Calu3 (cell line): ENCODE measurements at places on chromosomes 5 and 9.

DNA sequence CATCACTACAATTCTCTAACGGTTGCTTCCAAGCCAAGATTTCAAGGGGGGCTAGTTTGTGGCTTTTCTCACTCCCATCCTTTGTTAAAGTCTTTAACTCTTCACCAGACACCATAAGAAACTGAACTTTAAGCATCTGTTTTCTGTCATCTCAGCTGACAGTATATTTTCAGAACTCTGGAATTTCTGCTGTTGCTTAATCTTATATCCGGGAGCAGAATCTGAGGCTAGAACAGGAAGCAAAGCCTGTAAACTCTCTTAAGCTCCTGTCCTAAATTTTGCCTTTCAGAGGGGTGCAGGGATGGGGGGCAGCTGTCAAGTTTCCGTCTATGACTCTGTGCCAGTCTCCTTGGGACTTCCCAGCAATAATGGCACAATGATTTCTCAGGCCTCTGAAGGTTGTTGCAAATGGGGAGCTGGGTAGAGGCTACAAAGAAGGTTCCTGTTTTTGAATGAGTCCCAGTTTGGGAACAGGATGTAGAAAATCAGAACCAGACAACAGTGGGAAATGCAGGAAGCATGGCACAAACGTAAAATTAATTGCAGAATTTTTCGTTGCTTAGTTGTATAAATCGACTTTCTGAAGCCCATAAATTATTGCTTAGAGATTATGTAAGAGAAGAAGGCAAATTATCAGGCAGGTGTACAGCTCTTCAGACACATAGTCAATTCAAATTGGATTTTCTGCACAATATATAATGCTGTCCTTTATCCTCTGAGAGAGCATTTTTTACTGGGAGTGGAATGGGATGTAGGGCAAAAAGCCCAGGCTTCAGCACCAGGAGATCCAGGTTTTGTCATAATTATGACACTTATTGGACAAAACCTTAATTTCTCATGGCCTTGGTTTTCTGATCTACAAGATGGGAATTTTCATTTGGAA is 430.9 kb downstream of the DMAC1 start:
- no peak for DNase-seq

DNA sequence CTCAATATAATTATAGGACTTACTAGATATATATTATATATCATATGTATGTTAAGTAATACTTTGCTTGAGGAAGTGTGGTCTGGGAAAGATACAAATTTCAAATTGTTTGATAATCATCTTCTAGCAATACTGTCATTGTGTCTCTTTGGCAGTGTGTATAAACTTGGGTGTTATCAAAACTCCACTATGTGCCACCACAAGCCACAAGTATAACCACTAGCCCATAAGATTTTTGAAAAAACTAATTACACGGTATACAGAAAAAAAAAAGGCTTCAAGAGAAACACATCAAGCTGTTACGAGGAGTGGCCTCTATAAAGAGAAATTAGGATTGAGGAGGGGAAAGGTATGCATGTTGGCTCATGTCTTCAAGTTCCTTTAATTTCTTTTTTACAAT is 44.7 kb upstream of the PCSK5 start:
- no peak for DNase-seq

DNA sequence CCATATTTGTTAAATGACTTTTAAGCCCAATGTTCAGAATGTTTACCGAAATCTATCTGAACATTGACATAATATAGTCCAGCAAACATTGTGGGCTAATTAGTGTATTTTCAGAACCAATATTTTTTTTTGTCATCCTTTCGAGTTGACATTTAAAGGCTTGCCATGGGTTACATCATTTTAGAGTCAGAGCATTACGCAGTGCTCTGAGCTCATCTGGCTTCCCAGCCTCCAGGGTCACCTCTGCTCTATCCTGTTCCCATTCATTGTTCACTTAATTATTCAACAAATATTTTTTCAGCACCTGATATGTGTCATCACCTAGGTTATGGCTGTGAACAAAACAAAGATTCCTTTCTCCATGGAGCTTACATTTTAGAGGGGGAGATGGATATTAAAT is 80.2 kb downstream of the SREK1 start:
- DNase-seq: no peak

DNA sequence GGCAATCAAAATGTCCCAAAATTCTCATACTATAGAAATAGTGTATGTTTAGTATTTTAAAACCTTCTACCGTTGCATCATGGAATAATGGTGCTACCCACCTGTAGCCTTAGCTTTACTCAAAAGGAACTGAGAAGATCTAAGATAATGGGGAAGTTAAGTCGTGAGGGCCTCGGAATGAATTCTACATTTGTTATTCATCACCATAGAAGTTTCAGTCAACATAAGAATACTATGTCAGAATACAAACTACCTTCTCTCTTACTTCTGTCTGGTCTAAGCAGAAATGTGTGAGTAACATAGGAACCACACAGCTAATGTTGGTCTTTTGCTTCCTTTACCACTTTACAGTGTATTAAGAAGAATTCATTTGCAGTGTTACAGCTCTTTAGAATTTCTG is 43.2 kb downstream of the RFK start:
- no peak for DNase-seq

DNA sequence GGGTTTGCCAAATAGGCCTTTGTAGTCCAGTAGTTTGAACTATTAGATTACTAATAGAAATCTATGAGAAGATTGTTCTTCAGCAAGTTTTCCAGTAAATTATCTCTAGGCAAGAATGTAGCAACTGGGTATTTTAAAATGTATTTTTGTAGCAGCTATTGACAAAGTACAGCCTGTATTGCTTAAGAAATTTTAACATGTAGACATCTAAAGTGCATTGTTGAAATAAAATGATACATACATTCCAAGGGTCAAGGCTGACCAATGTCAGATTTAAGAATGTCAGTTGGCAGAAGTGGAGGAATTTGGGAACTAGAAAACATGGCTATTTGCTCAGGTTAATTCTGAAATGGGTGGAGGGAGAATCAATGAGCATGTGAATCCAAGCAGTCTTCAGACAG is 57.5 kb upstream of the ZSWIM6 start:
- no peak for DNase-seq

DNA sequence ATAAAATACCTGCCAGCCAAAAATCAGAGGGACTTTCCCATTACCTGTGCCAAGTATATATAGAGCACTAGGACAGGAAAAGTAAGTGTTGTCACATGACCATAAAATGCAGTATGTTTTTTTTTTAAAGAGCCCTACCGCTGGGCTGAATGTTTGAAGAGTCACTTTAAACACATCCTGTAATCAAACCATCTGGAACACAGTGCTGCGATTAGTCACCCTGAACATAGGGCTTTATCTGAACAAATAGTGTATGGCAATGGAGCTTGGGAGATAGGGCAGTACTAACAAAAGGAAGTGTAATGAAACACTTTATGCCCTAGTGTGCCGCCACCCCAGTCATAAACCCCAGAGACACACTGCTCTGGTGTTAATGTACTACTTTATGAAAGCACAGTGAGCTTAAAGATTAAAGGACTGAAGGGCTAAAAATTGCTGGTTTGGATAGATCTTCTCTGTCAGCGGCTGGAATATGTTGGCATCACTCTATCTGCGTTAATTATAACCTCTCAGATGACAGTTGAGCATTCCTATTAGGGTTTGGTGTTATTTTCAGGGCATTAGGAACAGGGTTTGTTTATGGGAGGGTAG is 90.4 kb downstream of the ZNF608 start:
- DNase-seq: peak; percentile 64

GRCh38 chr5:53856506-53856905 is 296.1 kb downstream of the NDUFS4 start:
- DNase-seq: no peak

DNA sequence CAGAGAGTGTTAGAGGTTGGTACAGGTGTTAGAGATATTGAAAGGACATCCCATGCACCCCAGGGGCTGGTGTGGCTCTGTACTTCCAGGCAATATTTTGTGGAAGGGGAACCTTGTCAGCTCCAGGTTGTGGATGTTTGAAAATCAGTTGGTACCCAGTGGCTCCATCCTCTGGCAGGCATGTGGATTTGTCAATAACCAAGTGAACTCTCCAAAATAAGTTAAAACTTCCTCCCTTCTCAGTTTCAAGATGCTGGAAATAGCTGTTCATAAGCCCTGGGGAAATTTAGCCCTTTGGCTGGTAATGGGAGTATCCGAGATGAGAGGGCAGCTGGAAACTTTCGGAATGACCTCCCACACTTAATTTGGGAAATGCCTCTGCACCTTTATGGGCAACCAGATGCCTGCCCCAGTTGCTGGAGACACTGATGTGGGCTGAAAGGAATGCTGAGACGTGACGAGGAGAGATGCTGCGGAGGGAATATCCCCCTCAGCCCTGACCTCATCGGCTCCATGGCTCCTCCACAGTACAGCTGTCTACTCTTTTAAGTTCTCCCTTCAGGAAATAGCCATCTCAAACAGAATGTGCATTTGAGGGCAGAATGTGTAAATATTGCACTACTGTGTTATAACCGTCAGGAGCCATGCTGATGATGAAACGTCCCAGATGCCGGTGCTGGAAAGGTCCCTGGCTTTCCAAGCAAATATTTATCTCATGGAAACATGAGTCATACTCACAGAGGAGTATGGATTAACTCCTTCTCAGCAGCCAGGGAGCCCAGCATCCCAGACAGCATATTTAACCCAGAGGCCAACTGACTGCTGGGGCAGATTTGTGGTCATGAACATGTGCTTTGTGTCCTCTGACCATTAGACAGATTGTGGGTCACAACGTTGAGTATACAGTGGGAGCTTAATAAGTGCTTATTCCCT is 29.5 kb downstream of the TGFBI start:
- peak; percentile 32 for DNase-seq

- no peak for DNase-seq
Measured at GRCh38 chr5:120388016-120388781, 75.9 kb upstream of the PRR16 start.

DNA sequence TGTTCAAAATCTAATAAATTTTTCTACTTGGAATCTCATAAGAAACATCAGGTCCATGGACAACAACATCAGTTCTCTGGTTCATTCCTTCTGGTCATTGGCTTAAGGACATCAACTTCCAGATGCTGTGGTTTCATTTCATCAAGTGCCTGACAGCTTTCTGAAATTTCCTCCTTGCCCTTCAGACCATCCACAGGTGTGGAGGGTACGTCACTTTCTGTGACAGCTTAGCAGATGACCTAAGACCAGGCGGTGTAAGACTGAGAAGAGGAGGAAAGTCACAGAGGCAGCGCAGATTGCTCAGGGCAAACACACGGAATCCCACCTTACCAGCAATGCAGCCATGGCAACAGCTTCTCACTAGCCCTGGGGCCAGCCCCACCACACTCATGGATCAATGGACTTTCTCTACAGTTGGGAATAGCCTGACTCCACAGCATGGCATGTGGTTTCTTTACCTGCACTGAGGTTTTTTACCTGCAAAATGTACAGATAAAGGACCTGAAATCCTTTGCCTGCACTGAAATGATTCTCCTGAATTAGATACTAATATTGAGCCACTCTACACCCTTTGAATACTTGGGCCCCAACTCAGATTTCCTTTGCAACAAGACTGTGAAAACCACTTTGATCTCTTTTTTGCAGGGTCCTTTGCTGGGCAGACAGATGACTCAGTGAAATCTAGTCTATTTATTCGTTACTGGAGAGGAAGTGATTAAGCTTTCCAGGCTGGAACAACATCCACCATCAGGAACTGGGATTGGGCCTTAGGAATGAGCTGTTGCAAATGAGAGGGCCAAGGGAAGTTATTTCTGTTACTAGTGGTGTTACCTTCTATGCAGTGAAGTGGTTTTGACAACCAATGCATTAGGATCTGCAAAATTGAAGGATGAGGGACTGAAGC is 26.9 kb downstream of the TICAM2 start:
- no peak for DNase-seq

DNA sequence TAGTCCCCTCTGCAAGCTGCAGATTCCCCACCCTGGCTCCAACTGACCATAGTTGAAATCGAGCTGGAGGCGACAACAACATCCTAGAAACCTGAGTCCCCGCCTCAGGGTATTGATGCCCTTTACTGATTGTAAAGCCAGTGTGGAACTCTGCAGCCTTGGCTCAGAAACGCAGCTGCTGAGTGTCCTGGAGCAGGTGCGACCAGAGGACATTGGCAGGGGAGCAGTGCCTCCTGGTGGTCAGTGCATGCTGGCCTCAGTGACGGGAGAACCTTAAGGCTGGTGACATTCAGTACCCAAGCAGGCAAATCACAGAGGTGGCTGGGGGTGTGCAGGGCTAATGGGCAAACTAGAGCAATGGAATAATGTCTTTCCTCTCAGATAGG is 20.4 kb upstream of the ZNF354B start:
- peak; percentile 27 for DNase-seq

DNA sequence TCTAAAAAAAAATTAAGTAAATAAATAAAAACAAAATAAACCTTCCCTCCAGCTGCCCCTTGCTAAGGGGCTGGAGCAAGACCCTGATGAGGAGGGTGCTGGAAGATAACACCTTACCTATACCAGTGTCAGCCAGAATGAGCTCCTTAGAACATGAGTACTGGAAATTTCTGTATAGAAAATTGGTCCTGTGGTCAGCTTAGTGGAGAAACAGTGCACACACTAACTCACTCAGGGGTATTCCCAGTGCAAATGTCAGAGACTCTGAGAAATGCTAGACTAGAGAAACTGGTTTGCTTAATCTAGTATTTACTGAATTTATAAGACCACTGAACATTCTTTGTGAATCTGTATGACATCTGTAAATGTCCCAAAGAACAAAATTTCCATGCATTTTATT is 62.1 kb upstream of the CTXN3 start:
- DNase-seq: no peak

DNA sequence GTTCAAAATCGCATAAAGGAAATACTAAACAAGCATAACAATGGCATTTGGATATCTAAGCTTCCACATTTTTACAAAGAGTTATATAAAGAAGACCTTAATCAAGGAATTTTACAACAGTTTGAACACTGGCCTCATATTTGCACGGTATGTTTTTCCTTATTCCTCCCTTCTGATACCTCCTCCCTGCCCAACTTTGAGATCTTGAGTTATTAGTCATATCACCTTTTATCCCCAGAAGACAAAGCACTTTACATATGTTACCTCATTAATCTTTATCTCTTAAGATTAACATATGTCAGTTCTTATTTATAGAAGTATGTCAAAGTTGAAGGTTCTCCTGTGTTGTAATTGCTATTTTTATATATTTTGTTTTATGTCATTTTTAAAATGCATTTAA is 29.8 kb downstream of the TDRD7 start:
- no peak for DNase-seq

DNA sequence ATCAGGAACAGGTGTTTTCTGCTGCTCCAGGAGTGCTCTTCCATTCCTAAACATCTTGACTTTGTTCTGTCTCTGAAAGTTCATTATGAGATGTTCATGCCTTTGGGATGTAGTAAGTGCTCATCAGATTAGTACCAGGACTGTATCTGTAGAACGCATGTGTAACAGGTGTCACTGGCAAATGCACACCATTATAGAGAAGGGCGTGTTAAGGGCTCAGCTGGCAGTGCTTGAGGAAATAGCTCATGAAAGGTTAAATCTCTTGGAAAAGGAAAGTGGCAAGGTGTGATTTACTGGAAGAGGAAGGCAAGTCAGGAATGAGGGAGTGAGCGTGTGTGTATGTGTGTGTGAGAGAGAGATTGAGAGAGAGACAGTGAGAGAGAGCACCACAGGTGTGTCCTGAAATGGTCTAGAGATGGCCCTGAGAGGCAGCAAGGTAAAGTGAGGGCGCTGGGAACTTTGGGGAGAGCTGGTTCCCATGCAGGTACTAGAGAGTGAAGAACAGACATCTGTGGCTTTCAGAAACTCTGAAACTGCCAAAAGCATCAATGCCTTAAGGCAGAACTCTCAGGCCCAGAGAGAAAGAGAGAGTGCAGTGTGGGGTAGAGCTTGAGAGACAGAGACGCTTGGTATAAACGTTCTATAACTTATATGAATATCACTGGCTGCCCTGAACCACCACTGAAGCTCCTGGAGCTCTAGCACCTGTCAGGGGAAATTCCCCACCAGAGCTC is 13.7 kb upstream of the CXCL14 start:
- DNase-seq: no peak
